ENCODE measurements at places on chromosomes 2 and 18.

DNA sequence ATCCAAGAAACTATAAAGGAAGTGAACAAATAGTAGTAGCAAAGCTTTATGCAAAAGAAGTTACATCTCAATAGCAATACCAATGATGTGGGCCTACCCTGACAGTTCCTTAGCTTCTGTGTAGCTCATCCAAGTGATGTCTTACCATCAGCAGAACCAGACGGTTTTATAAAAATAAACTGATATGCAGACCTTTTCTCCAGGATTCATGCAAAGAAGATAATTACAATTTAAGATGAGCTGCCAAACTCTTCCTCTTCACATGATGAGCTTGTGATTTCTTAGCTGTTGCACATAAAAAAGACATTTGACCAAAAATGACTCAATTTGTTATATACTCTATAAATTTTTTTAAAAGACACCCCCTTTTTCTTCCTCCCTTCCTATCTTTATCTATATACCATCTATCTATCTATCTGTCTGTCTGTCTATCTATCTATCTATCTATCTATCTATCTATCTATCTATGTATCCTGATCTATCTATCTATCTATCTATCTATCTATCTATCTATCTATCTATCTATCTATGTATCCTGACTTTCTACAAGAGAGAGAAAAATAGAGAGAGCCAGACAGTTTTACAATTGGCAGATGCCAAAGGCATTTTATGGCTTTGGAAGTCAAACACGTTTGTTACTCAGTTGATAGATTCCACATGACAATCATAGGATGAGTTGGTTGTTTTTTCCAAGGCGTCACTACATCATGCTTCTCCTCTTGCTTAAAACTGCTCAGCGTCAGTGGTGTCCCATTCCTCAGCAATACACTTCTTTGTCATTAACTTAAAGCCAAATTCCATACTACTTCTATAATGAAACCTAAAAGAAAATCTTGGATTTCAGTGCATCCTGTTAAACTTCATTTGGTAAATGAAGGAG lies 65.9 kb upstream of the ACTR3 start:
- DNase-seq, result no peak

GRCh38 chr18:48827291-48828193 lies 123.2 kb downstream of the SMAD7 start:
- peak; percentile 74 for DNase-seq

DNA sequence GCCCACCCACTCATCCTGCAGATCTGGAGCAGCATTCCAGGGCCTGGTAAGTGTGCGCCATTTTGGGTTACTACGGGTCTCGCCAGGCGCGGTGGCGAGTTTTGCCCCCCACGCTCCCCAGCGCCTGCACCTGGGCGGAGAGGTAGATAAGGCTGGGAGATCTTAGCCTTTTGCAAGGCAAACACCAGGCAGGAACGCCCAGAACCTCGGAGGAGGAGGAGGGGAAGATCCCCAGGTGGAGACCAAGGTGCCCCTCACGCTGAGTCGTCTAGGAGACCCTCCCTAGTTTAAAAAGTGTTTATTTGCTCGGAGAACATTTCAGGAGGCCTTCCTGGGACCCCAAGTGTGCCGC lies 365 bp upstream of the RAMP1 start:
- no peak for DNase-seq

- DNase-seq, result no peak
These were observed 93.8 kb upstream of the FSIP2 start for GRCh38 chr2:185644828-185645227.

- DNase-seq, result no peak
These were observed 109.8 kb upstream of the ALK start for GRCh38 chr2:30031184-30031583.

DNA sequence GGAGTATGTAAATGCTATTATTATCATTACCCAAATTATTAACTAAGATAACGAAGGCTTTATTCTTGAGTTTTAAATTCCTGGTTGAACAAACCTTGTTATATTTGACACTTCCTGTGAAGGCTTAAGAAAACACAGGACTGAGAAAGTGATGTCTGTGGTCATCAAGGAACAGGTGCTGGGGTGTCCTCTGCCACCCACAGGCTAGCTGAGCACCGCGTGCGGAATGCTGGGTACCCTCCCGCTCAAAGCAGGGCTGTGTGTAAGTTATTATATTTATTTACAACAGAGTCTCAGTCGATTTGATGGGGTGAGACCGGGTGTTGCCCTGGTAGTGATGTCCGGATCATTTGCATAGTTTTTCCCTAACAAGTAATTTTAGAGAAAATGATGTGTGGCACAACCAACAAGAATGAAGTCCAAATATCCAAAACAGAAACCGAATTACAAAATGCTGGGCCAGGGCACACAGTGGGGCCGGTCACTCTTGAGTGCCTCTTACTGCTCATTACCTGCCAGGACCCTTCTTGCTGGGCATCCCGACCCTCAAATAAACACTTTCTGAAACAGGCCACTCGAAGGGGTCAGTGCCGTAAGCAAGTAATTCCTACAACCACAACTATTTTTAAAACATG lies 49.2 kb downstream of the TMEM18 start:
- DNase-seq, result no peak

DNA sequence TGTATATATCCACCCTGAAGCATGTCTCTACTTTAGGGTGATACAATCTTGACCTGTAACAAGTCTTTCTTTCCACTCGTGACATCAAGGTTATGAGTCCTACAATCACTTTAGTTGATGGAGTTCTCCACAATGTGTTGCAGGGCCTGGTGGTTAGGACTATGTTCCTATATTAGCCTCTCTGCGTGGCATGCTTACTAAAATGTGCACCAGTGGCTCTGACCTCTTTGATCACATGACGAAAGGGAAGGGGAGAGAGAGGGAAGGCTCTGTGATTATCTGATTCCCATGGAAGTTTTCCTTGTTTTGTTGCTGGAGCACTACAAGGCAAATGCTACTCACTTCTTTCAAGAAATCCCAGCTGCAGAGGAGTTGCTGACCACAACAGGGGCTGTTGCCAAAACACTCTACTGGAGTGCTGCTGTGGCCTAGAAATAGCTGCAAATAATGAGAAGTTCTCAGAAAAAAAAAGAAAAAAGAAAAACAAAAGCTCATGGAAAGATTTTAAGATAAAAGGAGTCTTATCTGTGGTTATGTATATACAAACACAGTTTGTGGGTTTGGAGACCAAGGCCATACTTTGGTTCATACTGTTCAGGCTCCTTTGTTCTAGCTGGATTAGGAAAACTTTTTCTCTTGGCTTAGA lies 272.8 kb upstream of the MMADHC start:
- DNase-seq, result peak; percentile 46

- DNase-seq, result no peak
These were observed 64.0 kb upstream of the CERS6 start for GRCh38 chr2:168392024-168392423.

GRCh38 chr18:6624271-6624660 lies 105.2 kb upstream of the ARHGAP28 start:
- DNase-seq, result no peak

- no peak for DNase-seq
These were observed 3.1 kb downstream of the MARCHF7 start for GRCh38 chr2:159715451-159715850.

- no peak for DNase-seq
These were observed 7.4 kb downstream of the TMEM127 start for GRCh38 chr2:96258166-96259022.

- no peak for DNase-seq
These were observed 172.8 kb downstream of the CYP26B1 start for GRCh38 chr2:71974846-71975245.
